ENCODE measurements at places on chromosomes 1 and 21.

GRCh38 chr1:20028726-20029125 lies 41.3 kb upstream of the PLA2G5 start:
- no peak overlapping the region for H3K4me3 ChIP-seq
- no peak overlapping the region for H3K27ac ChIP-seq
- DNase-seq = no peak
- no peaks in the 10 kb centered on the region for H3K4me1 ChIP-seq

- H3K27ac ChIP-seq = no peak overlapping the region
- H3K27me3 ChIP-seq = peaks cover 2% of the 10 kb centered on the region
- no peak for DNase-seq
- no peaks in the 10 kb centered on the region for H3K36me3 ChIP-seq
- no peak overlapping the region for H3K4me3 ChIP-seq
Observed at GRCh38 chr1:118104951-118105350, 80.1 kb downstream of the SPAG17 start.

- peaks cover 12% of the 10 kb centered on the region for H3K4me1 ChIP-seq
- H3K27me3 ChIP-seq = no peaks in the 10 kb centered on the region
- no peak overlapping the region for H3K27ac ChIP-seq
- H3K36me3 ChIP-seq = no peaks in the 10 kb centered on the region
Observed at GRCh38 chr1:6582370-6582769, 2.6 kb downstream of the ZBTB48 start.

- DNase-seq = no peak
- H3K4me3 ChIP-seq = no peak overlapping the region
- no peaks in the 10 kb centered on the region for H3K27me3 ChIP-seq
- no peaks in the 10 kb centered on the region for H3K4me1 ChIP-seq
- H3K27ac ChIP-seq = no peak overlapping the region
Observed at GRCh38 chr1:84642774-84643173, 47.5 kb downstream of the SSX2IP start.

GRCh38 chr1:109659145-109659544 lies 3.2 kb downstream of the GSTM4 start:
- no peak overlapping the region for H3K4me3 ChIP-seq
- DNase-seq = no peak
- H3K27me3 ChIP-seq = no peaks in the 10 kb centered on the region
- H3K36me3 ChIP-seq = no peaks in the 10 kb centered on the region
- H3K27ac ChIP-seq = no peak overlapping the region
- peaks cover 14% of the 10 kb centered on the region for H3K4me1 ChIP-seq

- H3K4me3 ChIP-seq = no peak overlapping the region
- peaks cover 53% of the 10 kb centered on the region for H3K4me1 ChIP-seq
- no peak overlapping the region for H3K27ac ChIP-seq
- DNase-seq = no peak
Observed at GRCh38 chr1:53730224-53730865, 8.6 kb downstream of the GLIS1 start.

GRCh38 chr1:165316153-165316772 lies 40.3 kb downstream of the LMX1A start:
- no peaks in the 10 kb centered on the region for H3K4me1 ChIP-seq
- no peaks in the 10 kb centered on the region for H3K36me3 ChIP-seq
- no peak overlapping the region for H3K4me3 ChIP-seq
- DNase-seq = no peak
- H3K27ac ChIP-seq = no peak overlapping the region
- no peaks in the 10 kb centered on the region for H3K27me3 ChIP-seq

DNA sequence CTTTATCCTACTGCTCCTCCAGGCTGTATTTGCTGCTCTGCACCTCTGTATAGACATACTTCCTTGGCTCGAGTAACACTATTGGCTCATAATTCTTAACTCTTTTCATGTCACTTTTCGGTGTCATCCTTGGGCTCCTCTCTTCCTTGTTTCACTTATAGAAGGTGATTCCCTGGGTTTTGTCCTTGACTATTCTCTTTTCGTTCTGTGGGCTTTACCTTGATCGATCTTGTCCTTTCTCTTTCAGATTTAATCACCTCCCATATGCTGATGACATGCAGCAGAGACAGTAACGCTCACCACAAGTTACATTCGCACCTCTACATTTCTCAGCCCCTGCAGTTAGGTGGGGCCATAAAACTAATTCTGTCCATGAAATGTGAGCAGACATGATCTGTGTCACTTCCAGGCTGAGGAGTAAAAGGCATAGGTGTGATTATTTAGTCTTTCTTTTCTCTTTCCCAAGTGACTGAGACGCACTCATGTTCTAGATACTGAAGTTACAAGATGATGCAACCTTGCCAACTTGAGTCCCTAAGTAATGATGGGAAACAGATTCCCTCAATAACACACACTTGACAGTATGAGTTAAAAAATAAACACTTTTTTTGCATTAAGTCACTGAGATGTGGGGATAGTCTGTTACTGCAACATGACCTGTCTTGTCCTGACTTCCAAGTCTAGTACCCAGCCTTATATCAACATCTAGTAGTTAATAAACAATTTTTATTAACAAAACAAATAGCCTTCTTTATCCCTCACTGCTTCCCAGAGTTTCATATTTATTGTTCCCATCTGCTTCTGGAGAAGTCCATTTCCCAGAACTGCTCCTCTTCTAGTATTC lies 49.9 kb upstream of the HAO2 start:
- H3K36me3 ChIP-seq = no peaks in the 10 kb centered on the region
- H3K4me3 ChIP-seq = no peak overlapping the region
- DNase-seq = no peak
- peaks cover 3% of the 10 kb centered on the region for H3K27me3 ChIP-seq
- no peaks in the 10 kb centered on the region for H3K4me1 ChIP-seq
- H3K27ac ChIP-seq = no peak overlapping the region

GRCh38 chr1:229117664-229118300 lies 153.1 kb upstream of the RAB4A start:
- no peaks in the 10 kb centered on the region for H3K36me3 ChIP-seq
- H3K27ac ChIP-seq = no peak overlapping the region
- no peak overlapping the region for H3K4me3 ChIP-seq

- peaks cover 35% of the 10 kb centered on the region for H3K4me1 ChIP-seq
- H3K27me3 ChIP-seq = no peaks in the 10 kb centered on the region
- no peaks in the 10 kb centered on the region for H3K36me3 ChIP-seq
- no peak for DNase-seq
- H3K27ac ChIP-seq = no peak overlapping the region
Observed at GRCh38 chr1:23573574-23574182, 14.4 kb upstream of the ID3 start.

DNA sequence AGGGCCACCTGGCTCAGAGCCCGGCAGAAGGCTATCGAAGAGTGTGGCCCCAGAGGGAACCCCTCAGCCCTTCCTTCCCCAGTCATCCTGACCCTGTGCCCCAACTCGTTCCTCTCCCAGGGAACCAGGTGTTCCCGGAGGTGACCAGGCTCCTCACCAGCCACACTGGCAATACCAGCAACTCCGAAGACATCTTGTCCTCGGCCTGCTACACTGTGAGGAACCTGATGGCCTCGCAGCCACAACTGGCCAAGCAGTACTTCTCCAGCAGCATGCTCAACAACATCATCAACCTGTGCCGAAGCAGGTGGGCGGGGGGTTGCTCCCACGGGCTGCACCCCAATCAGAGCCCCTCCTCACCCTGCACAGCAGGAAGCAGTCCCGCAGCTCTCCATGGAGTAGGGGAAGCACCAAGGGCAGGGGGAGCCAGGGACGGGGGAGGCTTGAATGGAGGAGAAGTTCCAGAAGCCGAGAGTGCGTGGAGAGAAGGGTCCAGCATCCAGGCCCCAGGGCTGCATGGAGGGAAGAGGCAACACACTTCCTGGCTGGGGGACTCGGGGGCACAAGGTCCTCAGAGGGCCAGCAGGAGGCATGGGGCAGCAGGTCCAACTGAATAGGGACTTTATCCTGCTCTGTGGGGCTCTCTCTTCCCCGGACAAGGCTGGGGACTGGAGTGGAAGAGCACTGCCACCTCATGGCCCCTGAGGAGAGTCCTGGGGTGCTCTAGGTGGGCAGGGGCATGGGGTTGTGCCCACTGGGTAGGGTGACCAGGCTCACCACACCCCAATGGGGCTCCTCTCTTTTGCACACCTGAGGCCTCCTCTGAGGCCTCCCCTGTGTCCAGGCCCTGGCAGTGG lies 41.7 kb downstream of the PKP1 start:
- peaks cover 6% of the 10 kb centered on the region for H3K4me1 ChIP-seq
- no peak overlapping the region for H3K4me3 ChIP-seq
- no peak for DNase-seq
- peaks cover 11% of the 10 kb centered on the region for H3K27me3 ChIP-seq

GRCh38 chr1:67688526-67689219 lies 3.7 kb downstream of the GADD45A start:
- DNase-seq = no peak
- H3K36me3 ChIP-seq = peaks cover 25% of the 10 kb centered on the region
- peak overlapping the region; percentile 98 for H3K27ac ChIP-seq
- H3K4me3 ChIP-seq = peak overlapping the region; percentile 85

DNA sequence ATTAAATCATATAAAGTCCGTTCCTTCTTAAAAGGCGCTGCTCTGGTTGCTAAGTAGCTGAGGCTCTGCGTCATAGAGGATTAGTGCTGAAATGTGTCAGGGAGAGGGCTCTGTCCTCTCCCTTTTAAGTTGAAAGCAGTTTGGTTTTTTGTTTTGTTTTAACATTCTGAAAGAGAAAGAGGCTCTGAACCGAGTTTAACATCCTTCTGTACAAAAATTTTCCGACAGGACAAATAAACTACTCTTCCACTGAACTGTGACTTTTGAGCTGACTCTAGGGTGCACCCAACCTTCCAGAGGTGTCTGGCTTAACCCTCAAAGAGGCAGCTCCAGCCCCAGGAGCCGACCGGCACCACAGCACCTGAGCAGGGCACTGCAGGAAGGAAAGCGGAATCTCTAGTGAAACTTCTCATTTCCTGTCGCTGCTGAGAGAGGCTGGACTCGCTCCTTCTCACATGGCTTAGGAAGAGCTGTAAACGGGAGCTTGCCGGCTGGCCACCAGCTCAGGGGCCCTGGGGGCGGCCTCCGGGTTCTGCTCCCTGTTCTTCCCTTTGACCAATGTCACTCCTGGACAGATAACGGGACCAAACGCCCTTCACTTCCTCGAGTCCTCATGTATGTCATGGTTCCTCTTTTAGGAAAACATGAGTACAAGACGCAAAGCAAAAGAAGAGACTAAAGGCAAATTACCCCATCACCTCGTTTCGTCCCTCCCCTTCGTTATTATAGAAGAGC lies 1.2 kb downstream of the VAV3 start:
- peaks cover 16% of the 10 kb centered on the region for H3K4me1 ChIP-seq
- H3K27ac ChIP-seq = no peak overlapping the region
- peak overlapping the region; percentile 63 for H3K4me3 ChIP-seq
- H3K36me3 ChIP-seq = no peaks in the 10 kb centered on the region
- DNase-seq = no peak
- H3K27me3 ChIP-seq = peaks cover 22% of the 10 kb centered on the region

GRCh38 chr1:228515200-228515834 lies 28.1 kb downstream of the RNF187 start:
- peaks cover 34% of the 10 kb centered on the region for H3K27me3 ChIP-seq
- no peak overlapping the region for H3K4me3 ChIP-seq
- no peaks in the 10 kb centered on the region for H3K4me1 ChIP-seq
- no peak overlapping the region for H3K27ac ChIP-seq

DNA sequence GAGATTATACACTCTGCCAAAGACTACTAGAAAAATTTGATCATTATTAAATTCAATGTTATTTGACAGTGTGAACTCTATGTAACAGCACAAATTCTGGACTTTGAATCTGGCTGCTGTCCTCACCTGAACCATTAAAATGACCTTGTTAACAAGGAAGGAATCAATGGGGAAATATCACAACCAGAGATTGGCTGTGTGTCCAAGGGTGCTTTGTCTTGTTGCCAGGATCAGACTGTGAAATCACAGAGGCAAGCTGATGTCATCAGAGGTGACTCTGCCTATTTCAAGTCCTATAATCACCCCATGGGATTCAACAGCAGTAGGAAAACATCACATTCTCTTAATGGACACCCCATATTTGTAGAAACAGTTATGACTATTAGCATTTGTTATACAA lies 46.8 kb downstream of the ADAMTS5 start:
- no peak overlapping the region for H3K4me3 ChIP-seq
- H3K4me1 ChIP-seq = no peaks in the 10 kb centered on the region
- H3K27ac ChIP-seq = no peak overlapping the region
- H3K27me3 ChIP-seq = no peaks in the 10 kb centered on the region
- DNase-seq = no peak

DNA sequence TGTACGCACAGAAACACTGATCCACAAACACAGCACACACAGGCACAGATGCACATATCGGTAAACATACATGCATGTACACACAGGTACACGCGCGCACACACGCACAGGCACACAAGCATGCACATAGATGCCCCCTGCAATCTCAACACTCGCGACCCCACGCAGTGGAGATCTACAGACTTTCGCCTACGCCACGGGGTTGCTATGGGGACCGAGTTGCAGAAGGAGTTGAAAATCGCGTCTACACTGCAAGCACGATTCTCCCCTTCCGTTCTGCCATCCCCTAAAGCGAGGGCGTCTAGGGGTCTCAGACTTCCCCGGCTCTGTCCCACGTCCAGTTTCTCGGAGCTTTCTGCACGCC lies 826 bp downstream of the TRIM17 start:
- peaks cover 7% of the 10 kb centered on the region for H3K27me3 ChIP-seq
- H3K27ac ChIP-seq = no peak overlapping the region
- no peaks in the 10 kb centered on the region for H3K36me3 ChIP-seq
- H3K4me3 ChIP-seq = peak overlapping the region; percentile 52
- peaks cover 11% of the 10 kb centered on the region for H3K4me1 ChIP-seq
- no peak for DNase-seq

- peak overlapping the region; percentile 19 for H3K4me3 ChIP-seq
- peaks cover 33% of the 10 kb centered on the region for H3K4me1 ChIP-seq
- H3K36me3 ChIP-seq = no peaks in the 10 kb centered on the region
- no peaks in the 10 kb centered on the region for H3K27me3 ChIP-seq
- no peak for DNase-seq
Observed at GRCh38 chr1:53656747-53657530, 82.0 kb downstream of the GLIS1 start.

- H3K27me3 ChIP-seq = no peaks in the 10 kb centered on the region
- H3K27ac ChIP-seq = no peak overlapping the region
- DNase-seq = no peak
- peaks cover 8% of the 10 kb centered on the region for H3K4me1 ChIP-seq
Observed at GRCh38 chr1:27873671-27874384, 1.5 kb downstream of the THEMIS2 start.

Measured in astrocyte (in vitro differentiated cells and primary cell).